ENCODE measurements at places on chromosomes 2 and 18.

DNA sequence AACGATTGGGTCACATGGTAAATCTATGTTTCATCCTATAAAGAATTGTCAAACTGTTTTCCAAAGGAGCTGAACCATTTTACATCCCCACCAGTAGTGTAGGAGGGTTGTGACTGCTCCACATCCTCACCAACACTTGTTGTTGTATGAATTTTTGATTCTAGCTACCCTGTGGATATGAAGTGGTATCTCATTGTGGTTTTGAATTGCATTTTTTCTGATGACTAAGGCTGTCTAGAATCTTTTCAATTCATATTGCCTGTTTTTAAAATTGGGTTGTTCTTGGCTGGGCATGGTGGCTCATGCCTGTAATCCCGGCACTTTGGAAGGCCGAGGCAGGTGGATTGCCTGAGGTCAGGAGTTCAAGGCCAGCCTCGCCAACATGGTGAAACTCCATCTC is 44.5 kb downstream of the TXNL1 start:
- no peak for DNase-seq

DNA sequence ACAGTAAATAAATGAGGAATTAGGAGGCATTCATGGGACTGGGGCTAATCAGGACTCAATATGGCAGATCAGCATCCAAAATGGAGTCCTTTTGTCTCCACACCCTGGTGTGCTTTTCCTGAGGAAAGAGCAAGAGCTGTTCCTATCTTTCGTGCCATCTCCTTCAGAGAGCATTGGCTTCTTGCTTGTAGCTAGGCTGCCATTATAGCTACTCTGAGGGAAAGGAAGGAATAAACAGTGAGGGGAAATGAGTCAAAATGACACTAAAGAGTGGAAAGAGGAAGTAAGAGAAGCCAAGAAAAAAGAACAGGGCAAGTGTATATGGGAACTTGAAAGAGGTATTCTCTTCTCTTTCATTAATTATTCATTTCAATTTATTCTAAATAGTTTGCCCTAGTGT is 8.4 kb upstream of the NMI start:
- DNase-seq = peak; percentile 70

DNA sequence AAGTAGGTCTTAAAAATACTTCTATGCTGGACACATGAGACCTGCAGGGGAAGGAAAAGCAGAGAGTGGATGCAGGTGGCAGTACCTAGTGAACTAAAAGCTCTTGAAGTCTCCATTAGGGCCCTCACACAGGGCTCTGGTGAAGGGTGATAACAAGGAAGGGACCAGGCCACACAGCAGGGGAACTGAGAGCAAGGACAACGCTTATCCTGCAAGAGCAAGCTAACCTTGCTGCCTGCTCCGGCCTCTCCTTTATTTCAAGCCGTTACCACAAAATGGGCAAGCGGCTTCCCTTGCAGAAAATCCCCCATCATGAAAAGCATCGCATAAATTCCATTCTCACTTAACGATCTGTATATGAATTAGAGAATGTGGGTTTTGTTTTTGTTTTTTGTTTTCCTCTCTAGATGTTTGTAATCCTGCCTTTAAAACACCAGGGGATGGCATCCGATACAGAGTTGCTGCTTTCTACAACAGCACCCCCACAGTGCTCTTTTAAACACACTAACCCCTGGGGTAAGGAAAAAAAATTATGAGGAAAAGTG is 64.5 kb downstream of the CACNB4 start:
- no peak for DNase-seq

DNA sequence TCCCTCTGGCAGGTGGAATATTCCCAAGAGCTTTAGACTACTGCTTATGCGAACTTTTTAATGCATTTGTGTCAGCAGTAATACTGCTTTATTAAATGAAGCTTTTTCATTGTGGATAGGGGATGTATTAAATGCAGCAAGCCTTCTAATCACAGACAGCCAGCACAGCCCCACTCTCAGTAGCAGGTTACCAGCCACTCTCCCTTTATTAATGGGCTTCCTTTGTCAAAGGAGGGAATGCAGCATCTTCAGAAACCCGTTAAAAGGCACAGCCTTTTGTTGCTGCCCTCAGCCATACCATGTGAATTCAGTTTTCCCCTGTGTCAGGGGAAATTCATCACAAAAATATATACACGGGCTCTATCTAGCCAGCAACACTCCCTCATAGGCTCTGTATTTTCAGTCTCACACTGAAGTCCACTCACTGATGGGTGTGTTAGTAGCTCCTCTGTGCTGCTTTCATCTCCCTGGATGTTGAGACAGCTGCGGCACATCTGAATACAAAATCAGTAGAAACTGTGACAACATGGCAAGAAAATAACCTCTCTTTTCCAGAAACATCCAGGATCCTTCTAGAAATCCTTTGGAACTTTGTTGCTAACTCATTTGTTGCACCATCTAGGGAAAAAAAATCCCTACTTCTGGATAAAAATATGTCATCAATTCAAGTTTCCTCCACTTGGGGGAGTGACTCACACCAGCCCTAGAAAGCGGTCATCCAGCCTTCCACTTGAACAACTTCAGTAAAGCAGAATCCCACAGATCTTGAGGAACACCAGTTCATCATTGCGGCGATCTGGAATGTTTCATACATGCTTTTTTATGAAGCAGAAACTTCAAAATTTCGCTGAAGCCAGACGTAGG is 48.4 kb downstream of the LRRTM1 start:
- DNase-seq = no peak

DNA sequence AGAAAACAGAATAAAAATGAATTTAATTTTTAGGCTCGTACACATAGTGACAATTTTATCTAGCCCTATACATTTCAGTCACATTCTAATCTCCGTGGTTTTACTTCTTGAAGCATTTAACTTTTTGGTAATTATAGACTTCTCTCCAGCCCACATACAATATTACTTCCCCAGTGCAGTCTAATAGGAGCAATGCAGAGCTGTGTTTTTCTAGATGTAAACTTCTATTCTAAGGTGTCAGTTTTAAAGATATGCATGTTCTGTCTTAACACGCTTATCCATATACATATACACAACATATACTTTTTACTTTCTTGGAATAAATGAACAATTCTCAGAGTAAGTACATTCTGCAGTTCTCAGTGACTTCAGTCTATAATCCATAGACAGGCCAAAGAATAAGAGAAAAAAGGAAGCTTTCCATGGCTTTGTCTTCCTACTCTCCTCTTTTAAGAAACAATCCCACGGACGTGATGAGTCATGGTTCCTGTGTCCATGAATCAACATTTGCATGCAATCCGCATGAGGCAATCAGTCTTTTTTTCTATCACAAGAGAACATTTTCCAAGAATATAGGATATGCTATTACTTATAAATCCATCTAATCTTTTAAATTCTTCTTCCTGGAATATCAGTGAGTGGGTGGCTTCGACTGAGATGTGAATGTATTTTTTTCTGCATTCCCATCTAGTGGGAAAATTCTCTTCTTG is 42.8 kb downstream of the CCDC102B start:
- no peak for DNase-seq

DNA sequence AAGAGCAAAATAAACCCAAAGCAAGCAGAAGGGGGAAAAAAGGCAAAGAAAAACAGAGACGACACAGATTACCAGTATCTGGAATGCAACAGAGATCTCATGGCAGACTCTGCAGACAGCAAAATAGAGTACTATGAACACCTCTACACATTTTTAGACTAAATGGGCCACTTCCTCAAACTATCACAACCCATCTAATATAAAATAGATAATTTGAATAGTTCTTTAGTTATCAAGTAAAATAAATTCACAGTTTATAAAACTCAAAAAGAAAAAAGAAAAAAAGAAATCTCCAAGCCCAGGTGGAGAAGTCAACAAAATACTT is 16.6 kb downstream of the SESTD1 start:
- DNase-seq = no peak

DNA sequence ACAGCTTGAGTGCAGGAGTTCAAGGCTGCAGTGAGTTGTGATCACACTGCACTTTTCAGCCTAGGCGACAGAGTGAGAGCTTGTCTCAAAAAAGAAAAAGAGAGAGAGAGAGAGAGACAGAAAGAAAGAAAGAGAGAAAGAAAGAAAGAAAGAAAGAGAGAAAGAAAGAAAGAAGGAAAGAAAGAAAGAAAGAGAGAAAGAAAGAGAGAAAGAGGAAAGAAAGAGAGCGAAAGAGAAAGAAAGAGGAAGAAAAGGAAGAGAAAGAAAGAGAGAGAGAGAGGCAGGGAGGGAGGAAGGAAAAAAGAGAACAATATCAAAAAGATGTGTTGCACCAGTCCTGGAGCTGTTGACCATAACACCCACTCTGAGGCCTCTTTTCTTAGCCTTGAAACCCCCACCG is 89.8 kb upstream of the MBOAT2 start:
- DNase-seq = no peak

- DNase-seq = no peak
These were observed 10.8 kb upstream of the COX7A2L start for GRCh38 chr2:42371611-42372473.

GRCh38 chr2:192571636-192572035 is 376.9 kb upstream of the TMEFF2 start:
- no peak for DNase-seq

Measured in GF-D8 (cell line).